Endothelial cell (in vitro differentiated cells): ENCODE measurements at places on chromosomes 2 and 18.

- DNase-seq: peak; percentile 30
These were observed 69.2 kb downstream of the TRIP12 start for GRCh38 chr2:229852565-229852964.

GRCh38 chr2:182101263-182101662 is 115.6 kb downstream of the PPP1R1C start:
- no peak for DNase-seq

DNA sequence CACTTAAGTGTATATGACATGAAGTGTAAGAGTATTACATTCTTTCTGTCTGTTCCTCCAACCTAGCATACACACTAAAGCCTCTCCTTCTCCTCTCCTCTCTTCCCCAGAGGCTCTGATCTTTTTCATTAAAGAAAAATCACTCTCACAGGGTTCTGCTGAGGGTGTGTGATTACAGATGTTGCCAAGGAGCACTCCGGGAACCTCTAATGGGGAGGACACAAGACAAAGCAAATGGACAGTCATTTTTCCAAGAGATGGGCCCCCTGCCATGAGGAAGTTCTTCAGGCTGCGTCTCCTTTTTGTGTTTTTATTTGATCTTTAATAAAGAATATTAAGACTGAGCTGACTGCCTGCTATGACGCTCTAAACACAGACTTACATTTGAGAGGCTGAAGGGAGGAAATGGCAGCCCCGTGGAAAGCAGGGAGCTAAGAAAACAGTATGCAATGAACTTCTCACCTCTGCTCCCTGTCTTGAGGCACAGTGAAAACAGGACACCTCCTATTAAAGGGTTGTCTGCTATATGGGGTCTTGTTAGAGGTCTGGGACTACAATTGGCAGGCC is 578.1 kb downstream of the PIK3C3 start:
- no peak for DNase-seq

DNA sequence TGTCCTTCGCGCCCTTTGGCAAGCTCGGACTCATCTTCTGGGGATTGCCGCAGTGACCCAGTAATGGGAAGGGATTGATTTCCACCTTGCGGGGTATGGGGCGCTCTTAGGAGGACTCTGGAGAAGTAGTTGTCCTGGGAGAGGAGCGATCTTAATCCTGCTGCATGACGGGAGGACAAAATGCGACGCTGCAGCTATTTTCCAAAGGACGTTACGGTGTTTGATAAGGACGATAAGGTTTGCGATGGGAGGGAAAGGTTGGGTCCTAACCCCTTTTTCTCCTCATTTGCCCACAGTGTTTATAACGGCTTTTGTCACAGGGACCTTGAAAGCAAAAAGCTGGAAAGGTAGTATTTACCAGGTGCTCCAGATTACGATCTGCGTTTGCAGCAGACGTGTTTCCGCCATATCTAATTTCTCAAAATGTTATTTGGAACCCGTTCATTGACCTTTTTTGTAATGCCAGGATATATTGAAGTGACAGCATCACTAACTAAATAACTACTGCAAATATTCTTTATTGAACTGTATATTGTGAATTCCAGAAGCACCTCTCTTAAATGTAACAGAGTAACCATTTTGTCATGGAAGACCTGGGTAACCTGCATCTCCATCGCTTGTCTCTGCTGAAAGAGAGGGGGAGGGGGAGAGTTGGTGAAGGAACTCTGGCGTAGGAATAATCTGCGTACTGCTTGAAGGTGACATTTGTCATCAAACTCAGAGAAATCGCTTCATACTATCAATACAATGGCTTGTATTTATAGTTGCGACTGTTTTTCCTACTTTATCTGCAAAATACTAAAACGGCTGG is 590 bp downstream of the MDH1 start:
- DNase-seq: no peak

GRCh38 chr2:145064511-145064910 is 544.6 kb upstream of the ZEB2 start:
- no peak for DNase-seq

DNA sequence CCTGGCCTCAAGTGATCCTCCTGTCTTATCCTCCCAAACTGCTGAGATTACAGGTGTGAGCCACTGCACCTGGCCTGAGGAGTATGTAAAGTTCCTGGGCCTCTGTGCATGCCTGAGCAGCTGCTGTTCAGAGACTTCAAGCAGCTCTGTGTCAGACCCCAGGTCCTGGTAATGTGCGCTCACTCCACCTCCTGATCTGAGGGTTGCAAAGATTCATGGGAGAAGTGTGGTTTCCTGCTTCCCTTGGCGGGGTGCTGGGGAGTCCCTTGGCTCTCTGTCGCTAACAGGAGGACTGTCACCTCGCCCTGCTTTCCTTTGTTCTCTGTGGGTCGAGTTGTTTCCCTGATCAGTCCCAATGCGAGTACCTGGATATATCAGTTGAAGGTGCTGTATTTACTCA is 8.6 kb upstream of the IL36A start:
- DNase-seq: no peak

GRCh38 chr2:31980674-31981356 is 30.0 kb downstream of the MEMO1 start:
- peak; percentile 6 for DNase-seq

DNA sequence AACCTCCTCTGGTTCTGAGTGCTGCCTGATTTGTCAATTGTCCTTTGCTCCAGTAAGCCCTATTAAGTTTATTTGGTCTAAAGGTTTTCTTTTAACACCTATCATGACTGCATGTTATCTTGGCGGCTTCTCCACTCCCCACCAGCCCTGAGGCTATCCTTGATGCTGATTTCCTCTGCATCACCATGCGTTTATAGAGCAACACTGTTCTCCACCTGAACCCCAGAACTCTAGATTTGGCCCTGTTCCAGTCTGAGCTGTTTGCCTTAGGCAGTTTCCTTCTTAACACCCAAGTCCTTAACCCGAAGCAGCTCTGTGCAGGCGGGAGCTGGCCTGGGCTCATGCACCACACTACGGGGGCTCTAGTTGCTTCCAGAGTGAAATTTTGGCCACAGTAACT is 98.2 kb upstream of the NPAS2 start:
- DNase-seq: no peak

GRCh38 chr2:190812506-190813294 is 67.9 kb upstream of the GLS start:
- no peak for DNase-seq

- no peak for DNase-seq
These were observed 193.8 kb upstream of the RND3 start for GRCh38 chr2:150681120-150681804.

- DNase-seq: no peak
These were observed 33.5 kb downstream of the GRHL1 start for GRCh38 chr2:9984871-9985480.

DNA sequence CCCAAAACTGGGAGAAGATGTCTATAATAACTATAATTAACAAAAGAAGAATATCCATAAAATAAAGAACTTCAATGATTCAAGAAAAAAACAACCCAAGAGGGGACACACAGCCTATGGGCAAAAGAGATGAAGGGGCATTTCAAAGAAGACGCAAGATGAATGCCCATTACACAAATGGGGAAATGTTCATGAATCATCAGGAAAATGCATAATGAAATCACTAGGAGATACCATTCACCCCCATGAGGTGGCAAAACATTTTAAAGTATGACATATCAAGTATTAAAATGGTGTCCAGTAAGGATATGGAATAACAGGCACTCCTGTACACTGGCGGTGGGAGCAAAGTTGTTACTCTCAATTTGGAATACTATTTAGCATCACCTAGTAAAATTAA is 183.3 kb downstream of the TXNL1 start:
- no peak for DNase-seq

DNA sequence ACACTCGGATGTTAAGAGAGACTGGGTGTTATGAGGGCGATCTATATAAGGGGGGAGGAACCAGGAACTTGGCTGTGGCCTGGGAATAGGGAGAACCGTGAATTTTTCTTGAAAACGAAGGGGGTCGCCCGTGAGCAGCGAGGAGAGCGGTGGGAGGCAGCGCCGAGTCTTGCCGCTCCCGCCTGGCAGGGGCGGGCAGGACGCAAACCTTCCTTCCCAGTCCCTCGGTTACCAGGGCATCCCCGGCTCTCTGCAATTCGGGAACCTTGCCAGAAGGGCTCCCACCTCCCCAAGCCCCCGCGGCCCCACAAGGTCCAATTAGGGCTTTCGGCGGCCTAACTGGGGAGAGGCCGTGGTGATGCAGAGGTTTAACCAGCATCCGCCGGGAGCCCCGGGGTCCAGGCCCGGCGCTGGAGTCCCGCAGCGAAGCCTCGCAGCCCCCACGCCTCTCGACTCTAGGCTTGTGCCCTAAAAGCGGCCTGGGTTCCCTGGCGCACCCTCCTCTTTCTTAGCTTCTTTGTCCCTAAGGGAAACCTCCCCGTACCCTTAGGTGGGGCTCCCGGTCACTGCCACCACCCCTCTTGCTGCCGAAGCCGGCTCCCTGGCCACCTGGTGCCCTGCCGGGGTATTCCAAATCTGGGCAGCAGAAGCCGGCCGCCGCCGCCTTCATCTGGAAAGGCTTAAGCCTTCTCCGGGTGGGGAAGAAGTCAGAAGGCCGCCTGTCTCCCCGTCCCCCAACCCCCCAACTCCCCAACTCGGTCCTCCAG is 680 bp upstream of the FHOD3 start:
- peak; percentile 82 for DNase-seq

DNA sequence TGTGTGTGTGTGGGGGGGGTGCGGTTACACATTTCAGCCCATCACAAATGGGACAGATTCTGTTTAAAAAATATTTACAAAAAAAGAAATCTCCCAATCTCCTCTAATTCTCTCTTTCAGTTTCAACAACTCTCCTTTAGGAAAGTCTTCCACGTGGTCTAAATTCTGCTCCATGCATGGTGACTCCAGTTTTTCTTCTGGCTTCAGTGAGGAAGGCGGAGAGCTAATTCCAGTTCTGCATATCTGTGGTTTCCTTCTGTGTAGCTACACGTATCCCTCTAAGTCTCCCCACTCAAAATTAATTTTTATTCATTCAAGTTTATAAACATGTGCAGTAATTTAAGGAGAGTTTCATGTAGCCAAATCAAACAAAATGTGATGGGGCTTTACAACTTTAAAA is 111.6 kb downstream of the SLC4A3 start:
- DNase-seq: no peak

DNA sequence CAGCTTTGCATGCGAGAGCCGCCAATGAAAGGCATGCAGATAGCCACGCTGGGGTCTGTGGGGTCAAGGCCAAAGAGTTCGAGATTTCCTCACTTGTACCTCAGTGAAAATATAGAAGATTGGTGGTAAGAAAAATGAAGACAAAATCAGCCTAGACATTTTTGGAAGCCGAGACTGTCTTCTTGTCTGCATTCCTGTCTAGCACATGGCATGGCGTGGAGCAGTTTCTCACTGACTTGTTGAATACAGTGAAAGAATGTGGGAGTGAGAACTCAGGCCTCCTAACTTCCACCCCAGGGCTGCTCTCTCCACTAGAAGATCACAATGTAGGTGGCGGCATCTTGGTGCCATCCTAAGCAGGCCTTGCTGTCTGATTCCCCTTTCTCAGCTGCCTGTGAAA is 740.8 kb upstream of the HS6ST1 start:
- DNase-seq: no peak

DNA sequence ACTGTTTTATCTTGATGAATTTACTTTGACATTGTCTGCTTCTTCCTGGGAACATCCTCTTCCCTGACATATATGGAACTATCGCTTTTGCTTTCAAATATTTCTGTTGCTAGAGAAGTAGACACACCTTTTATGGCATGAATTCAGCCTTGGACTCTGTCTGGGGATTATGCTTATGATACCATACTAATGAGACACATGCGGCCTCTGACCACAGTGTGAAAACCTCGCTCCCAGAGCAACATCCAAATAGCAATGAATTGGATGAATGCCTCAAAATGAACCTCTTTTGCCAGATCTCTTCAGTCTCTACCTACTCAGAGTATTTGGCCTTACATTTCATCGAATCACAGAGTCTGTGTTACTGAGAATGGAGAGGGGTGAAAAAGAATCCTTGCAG is 70.9 kb downstream of the PIEZO2 start:
- DNase-seq: no peak

- DNase-seq: no peak
These were observed 96.5 kb downstream of the RIF1 start for GRCh38 chr2:151506170-151506569.

DNA sequence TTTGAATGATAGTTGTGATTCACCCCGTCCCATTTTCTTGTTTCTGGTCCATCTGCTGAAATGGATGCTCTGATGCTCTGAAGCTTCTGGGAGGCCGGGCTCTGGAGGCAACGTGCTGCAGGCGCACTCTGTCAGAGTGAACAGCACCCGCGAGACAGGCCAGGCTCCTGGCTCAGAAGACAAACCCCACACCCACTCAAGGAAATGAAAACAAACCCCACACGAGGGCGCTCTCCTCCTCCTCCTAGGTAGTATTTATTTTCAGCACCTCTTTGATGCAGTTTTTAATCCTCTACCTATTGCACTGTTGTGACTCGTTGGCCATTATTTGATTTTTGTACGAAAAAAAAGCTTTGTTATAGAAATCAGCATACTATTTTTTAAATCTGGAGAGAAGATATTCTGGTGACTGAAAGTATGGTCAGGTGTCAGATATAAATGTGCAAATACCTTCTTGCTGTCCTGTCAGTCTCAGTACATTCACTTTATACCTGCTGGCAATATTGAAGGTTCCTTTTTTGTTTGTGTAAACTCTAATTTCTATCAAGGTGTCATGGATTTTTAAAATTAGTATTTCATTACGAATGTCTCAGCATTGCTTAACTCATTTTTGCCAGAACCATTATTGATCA is 10.3 kb upstream of the CHST10 start:
- DNase-seq: peak; percentile 57

GRCh38 chr18:62464266-62464665 is 58.6 kb upstream of the ZCCHC2 start:
- DNase-seq: no peak

- DNase-seq: no peak
These were observed 1.8 kb downstream of the PAX8 start for GRCh38 chr2:113276761-113277425.

DNA sequence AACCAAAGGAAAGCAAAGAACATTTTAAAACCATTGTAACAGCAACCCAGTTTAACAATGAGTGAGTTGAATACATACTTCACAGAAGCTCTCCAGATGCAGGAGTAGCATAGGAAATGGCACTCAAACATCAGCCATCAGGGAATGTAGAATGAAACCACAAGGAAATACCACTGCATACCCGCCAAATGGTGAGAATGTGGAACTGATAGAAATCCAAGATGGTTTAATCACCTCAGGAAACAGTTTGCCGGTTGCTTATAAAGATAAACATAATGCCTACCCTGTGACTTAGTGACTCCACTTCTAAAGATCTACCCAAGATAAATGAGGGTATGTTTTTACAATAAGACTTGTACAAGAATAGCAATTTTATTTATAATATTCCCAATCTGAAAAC is 132.0 kb downstream of the GALNT1 start:
- DNase-seq: no peak

- DNase-seq: no peak
These were observed 86.5 kb upstream of the MYO3B start for GRCh38 chr2:170091436-170091835.

- no peak for DNase-seq
These were observed 297.6 kb upstream of the STON1 start for GRCh38 chr2:48232351-48232750.

GRCh38 chr18:50679056-50679455 is 119.2 kb downstream of the MAPK4 start:
- DNase-seq: no peak
